ENCODE measurements at places on chromosomes 3 and 15. TPM values are rescaled to one million over a fixed set of nuclear protein-coding genes. Genes with fewer than 3 reads are reported as not detected.

The LXN gene
- 55.5 TPM for total RNA-seq

The EXD1 gene
- not detected for total RNA-seq

The PCSK6 gene
- total RNA-seq = 19.7 TPM

The TIMP4 gene
- total RNA-seq = 27.4 TPM

The GOLGA8N gene
- total RNA-seq = 12.1 TPM

The SERINC4 gene
- 0.16 TPM for total RNA-seq

The NR2E3 gene
- total RNA-seq = not detected

The CCR5 gene
- total RNA-seq = 0.96 TPM

The DPPA2 gene
- total RNA-seq = not detected

The CAPN3 gene
- 27.1 TPM for total RNA-seq

The SLC28A2 gene
- not detected for total RNA-seq

The PATL2 gene
- 2.6 TPM for total RNA-seq

The B3GALNT1 gene
- total RNA-seq = 14.6 TPM

The PODXL2 gene
- 8.8 TPM for total RNA-seq

The CYP19A1 gene
- total RNA-seq = 24.9 TPM

The CYP8B1 gene
- total RNA-seq = not detected

The PPARG gene
- 44.2 TPM for total RNA-seq

The RASGRF1 gene
- 0.15 TPM for total RNA-seq

The GOLGA8Q gene
- total RNA-seq = 4.3 TPM

The CHDH gene
- 27.9 TPM for total RNA-seq

The TRPM1 gene
- total RNA-seq = not detected

The CACNA1D gene
- total RNA-seq = 50.3 TPM

The SLC30A4 gene
- total RNA-seq = 5.9 TPM

The SYNPR gene
- not detected for total RNA-seq

The LMOD3 gene
- total RNA-seq = not detected

The ISLR gene
- 71.8 TPM for total RNA-seq

The TICRR gene
- total RNA-seq = not detected

The CORO2B gene
- 3.5 TPM for total RNA-seq

The CYP11A1 gene
- 1.1 TPM for total RNA-seq

The PRR20G gene
- total RNA-seq = not detected

The ABHD14A gene
- 32.6 TPM for total RNA-seq

The GPR27 gene
- 4.0 TPM for total RNA-seq

The CAMKV gene
- total RNA-seq = 1.5 TPM

The MUC4 gene
- 1.3 TPM for total RNA-seq

The RLBP1 gene
- not detected for total RNA-seq

The LRRC3B gene
- not detected for total RNA-seq

The TYRO3 gene
- 6.9 TPM for total RNA-seq

The AGBL1 gene
- not detected for total RNA-seq

The PRRT3 gene
- 2.8 TPM for total RNA-seq

The ANKRD63 gene
- not detected for total RNA-seq

The CKMT1B gene
- 5.7 TPM for total RNA-seq

The ZNF660 gene
- total RNA-seq = 4.0 TPM

The LRRC2 gene
- 2.0 TPM for total RNA-seq

The CPEB1 gene
- 6.9 TPM for total RNA-seq

The TRAIP gene
- 1.6 TPM for total RNA-seq

The MAPKBP1 gene
- 11.5 TPM for total RNA-seq

The MORC1 gene
- total RNA-seq = under 0.01 TPM

The AP3B2 gene
- total RNA-seq = 4.6 TPM

The CIB2 gene
- 4.9 TPM for total RNA-seq

The IL17RB gene
- total RNA-seq = 61.6 TPM

The OR5K2 gene
- total RNA-seq = not detected

Data from breast epithelium (tissue), 4 donors.